Metanephros (tissue), 2 donors: ENCODE measurements at places on chromosomes 7 and 10. TPM values are rescaled to one million over a fixed set of nuclear protein-coding genes. Genes with fewer than 3 reads are reported as not detected.

TUBB8 gene
- 0.12 TPM for total RNA-seq

UNCX gene
- 7.5 TPM for total RNA-seq

CLCN1 gene
- total RNA-seq, result 3.9 TPM

SYT15 gene
- total RNA-seq, result 2.7 TPM

IDI2 gene
- total RNA-seq, result not detected

SPACDR gene
- total RNA-seq, result 0.58 TPM

DLX5 gene
- 0.29 TPM for total RNA-seq

AKR1C8 gene
- total RNA-seq, result 0.41 TPM
